ENCODE measurements at places on chromosomes 16 and 17. TPM values are rescaled to one million over a fixed set of nuclear protein-coding genes. Genes with fewer than 3 reads are reported as not detected.

DNA sequence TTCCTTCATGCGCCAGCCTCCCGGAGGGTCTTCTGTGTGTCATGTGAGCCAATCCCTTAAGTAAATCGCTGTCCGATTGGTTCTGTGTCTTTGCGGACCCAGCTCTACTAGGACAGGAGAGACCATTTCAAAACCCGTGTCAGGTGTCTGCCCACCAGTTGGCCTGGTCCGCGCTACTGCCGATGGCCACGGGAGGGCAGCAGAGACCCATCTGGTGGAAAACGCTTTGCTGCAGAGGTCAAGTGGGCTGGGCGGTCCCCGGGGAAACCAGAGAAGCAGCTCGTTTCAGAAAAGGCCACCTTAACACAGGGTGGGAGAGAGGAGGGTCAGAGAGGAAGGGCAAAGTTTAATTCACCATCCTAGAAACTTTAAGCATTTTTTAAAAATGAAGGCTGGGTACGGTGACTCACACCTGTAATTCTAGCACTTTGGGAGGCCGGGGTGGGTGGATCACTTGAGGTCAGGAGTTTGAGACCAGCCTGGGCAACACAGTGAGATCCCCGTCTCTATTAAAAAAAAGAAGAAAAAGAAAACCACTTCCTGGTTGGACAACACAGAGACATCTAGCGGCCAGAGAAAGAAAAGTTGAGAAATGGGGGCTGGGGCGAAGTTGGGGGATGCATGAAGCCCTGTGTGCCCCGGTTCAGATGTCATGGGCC lies 2.8 kb upstream of the CIBAR2 start:
- no peaks in the 10 kb centered on the region for H3K36me3 ChIP-seq
- H3K27ac ChIP-seq = no peak overlapping the region
- peak overlapping the region; percentile 67 for H3K4me3 ChIP-seq
- H3K4me1 ChIP-seq = peaks cover 4% of the 10 kb centered on the region

The ZNF385C gene
- not detected for total RNA-seq

The KRT20 gene
- total RNA-seq = not detected

The RPL38 gene
- 1,316 TPM for total RNA-seq

The SRL gene
- not detected for total RNA-seq

GRCh38 chr17:10135539-10136257 lies 62.7 kb downstream of the GAS7 start:
- no peaks in the 10 kb centered on the region for H3K27me3 ChIP-seq
- H3K4me3 ChIP-seq = no peak overlapping the region
- H3K4me1 ChIP-seq = no peaks in the 10 kb centered on the region
- H3K36me3 ChIP-seq = no peaks in the 10 kb centered on the region

The NPB gene
- total RNA-seq = not detected

DNA sequence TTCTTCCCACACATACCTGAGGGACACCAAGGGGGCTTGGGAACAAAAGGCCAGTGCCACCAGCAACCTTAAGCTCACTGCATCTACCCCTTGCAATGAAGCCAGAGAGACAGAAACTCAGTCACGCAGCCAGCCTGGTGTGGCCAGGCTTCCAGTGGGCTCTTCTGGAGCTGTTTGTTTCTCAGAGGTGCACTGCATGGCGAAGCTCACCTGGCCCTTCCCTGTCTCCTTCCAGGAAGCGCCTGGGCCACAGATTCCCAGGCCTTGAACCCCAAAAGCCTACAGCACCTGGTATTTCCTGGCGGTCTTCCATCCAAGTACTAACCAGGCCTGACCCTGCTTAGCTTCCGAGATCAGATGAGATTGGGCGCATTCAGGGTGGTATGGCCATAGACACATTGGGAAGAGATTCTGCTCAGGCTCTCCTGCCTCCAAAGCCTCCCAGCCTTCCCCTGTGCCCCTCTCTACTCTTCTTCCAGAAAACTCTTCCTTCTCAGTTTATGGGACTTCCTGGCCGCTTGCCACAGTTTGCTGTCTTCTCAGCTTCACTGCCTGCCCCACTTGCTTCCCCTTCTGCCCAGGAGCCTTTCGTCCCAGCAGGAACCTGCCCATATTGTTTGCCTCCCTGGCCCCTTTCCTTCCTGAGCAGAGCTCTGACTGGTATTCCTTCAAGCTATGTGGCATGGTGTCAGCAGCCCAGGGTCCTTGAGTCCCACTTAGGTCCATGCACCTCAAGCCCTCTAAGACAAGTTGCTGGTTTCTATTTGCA lies 1.6 kb downstream of the CISD3 start:
- no peaks in the 10 kb centered on the region for H3K27me3 ChIP-seq
- H3K4me1 ChIP-seq = peaks cover 65% of the 10 kb centered on the region
- no peaks in the 10 kb centered on the region for H3K36me3 ChIP-seq
- no peak overlapping the region for H3K4me3 ChIP-seq

DNA sequence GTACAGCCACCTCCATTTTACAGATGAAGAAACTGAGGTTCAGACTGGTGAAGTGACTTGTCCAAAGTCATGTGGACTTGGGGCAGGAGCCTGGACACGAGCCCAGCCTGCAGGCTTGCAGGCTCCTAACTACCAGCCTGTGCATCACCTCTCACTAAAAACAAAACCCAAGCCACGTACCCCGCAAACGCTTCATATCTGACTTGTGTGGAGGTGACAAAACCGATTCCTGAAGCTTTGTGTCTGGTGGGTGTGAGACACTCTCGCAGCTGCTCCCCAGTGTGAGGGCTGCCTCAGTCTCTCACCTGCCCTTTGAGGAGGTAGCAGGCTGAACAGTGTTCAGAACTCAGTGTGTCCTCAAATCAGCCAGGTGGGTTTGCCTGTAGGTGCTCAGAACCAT lies 8.4 kb downstream of the HNF1B start:
- H3K4me1 ChIP-seq = peaks cover under 1% of the 10 kb centered on the region
- no peak for DNase-seq
- peaks cover 47% of the 10 kb centered on the region for H3K27me3 ChIP-seq
- no peak overlapping the region for H3K4me3 ChIP-seq

DNA sequence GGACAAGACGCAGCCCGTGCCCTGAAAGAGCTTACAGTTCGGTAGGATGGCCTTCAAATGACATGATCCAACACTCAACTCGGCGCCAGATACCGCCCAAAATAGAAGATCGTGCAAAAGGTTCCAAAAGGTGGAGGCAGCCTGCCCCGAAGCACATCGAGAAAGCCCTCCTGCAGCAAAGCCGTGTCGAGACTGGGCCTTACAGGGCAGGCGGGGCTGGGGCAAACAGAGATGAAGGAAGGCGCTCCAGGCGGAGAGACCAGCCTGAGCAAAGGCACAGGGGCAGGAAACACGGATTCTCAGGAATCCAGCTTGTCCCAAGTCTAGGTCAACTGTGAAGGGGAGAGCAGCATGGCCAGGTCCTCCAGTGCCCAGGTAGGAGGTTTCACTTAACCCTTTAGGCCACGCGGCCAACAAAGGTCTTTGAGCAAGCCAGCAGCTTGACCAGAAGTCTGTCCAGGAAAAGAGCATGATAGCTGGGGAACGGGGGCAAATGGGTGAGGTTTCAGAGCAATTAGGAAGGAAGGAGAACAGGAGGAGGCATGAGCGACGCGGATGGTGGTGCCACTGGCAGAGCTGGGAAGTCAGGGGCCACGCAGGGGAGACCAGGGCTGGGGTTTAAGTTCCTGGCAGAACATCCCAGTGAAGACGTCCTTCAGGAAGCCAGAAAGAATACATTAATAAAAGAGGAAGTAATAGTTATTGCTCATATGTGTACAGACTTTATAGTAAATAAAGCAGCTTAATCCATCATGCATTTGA lies 21.2 kb upstream of the EIF1 start:
- no peaks in the 10 kb centered on the region for H3K36me3 ChIP-seq
- no peaks in the 10 kb centered on the region for H3K27me3 ChIP-seq
- peaks cover 30% of the 10 kb centered on the region for H3K4me1 ChIP-seq
- H3K27ac ChIP-seq = peak overlapping the region; percentile 98
- no peak overlapping the region for H3K4me3 ChIP-seq

DNA sequence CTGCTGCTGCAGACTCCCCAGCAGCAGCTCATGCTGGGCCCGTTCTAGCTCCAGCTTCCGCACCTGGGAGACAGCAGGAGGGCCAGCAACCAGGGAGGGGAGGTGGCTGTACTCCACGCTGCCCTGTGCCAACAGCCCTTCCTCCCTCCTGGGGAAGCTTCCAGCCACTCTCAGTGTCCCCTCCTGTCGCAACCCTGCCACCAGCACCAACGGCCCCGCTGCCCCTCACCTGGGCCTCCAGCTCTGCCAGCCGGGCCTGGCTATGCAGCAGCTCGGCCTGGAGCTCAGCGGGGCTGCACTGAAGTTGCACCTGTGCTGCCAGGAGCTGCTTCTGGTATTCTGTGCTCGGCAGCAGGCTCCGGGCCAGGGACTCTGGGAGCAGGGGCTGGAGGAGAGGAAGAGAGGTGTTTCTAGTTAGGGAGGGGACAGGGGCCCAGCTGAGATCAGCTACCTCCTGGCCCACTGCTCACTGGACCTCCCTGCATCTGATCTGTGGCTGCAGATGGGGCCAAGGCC lies 15.4 kb upstream of the MRPL38 start:
- H3K36me3 ChIP-seq = no peaks in the 10 kb centered on the region
- H3K27ac ChIP-seq = no peak overlapping the region
- no peak overlapping the region for H3K4me3 ChIP-seq
- H3K4me1 ChIP-seq = no peaks in the 10 kb centered on the region

The CXCL16 gene
- total RNA-seq = 7.3 TPM

GRCh38 chr16:35450648-35451047 lies 1991.2 kb downstream of the TP53TG3F start:
- H3K4me1 ChIP-seq = no peaks in the 10 kb centered on the region
- no peak overlapping the region for H3K27ac ChIP-seq
- no peaks in the 10 kb centered on the region for H3K36me3 ChIP-seq
- DNase-seq = no peak

- no peak overlapping the region for H3K4me3 ChIP-seq
- no peaks in the 10 kb centered on the region for H3K4me1 ChIP-seq
- no peak overlapping the region for H3K27ac ChIP-seq
- DNase-seq = no peak
These were observed 107.6 kb downstream of the SPACA3 start for GRCh38 chr17:33099252-33099651.

The C1QTNF8 gene
- not detected for total RNA-seq

All from CD4-positive, CD25-positive, alpha-beta regulatory T cell (primary cell).